SJCRH30 (cell line): ENCODE measurements at places on chromosomes 1 and 21.

GRCh38 chr21:27700974-27701614 is 734.2 kb upstream of the ADAMTS5 start:
- peak; percentile 91 for DNase-seq

GRCh38 chr1:180188091-180188506 is 33.4 kb downstream of the QSOX1 start:
- DNase-seq, result peak; percentile 86

DNA sequence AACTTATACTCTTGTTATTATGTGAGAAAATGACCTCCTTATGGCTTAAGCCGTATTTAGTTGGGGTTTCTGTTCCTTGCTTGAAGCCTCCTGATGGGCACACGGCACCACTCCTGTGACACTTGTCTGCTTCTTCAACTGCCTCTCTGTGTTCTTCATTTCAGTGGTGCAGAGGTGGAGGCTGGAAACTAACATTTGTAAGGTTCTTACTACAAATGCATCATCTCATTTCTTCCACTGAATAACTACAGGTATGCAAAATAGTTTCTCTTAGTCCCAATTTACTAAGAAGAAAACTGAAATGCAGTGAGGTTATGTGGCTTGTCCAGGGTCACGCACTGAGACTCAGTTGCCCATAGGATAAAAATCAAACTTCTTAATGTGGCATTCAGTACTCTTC is 23.6 kb upstream of the ZNF362 start:
- no peak for DNase-seq

DNA sequence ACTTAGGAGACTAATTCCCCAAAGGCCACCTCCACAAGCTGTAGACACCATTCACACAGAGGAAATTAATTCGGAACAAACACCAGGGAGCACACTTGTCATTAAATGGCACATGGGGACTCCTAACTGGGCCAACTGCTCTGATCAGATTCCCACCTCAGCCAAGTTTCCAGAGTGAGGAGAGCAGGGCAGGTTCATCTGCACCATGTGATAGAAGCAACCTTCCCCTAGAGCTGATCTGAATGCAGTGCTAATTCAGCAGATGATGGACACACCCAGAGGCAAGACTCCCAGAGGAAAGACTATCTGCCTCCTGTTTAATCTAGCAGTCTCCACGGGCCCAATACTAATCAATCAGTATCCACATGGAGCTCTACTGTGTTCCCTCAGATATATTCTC is 147.0 kb downstream of the VAV3 start:
- DNase-seq, result no peak

- DNase-seq, result no peak
These were observed 67.6 kb downstream of the ALPL start for GRCh38 chr1:21576798-21577187.

DNA sequence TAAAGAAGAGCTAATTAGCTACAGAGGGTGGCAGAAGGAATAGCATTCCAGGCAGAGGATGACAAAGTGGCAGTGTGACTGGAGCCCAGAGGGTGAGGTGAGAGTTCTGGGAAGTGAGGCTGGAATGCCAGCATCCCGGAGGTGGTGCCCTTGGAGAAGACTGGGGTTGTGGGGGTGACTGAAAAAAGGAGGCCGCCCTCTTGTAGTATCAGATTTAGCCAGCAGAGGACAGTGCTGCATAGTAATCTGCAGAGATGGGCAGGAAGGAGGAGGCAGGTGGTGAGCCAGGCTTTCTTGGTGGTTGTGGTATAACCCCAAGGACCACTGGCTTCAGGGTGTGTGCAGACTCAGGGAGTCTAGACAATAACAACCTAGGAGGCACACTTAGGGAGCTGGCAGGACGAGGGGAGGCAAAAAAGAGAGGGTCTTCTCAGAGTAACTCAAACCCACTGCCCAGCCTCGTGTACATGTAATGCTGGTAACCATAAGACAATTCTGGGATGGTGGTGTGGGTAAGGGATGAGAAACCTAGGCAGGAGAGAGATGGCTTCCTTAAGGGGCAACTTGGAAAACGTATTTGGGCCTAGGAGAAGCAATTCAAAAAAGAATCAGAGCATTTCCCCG is 30.5 kb downstream of the MROH7 start:
- peak; percentile 63 for DNase-seq

- DNase-seq, result no peak
These were observed 100.9 kb upstream of the DPT start for GRCh38 chr1:168829876-168830275.

- peak; percentile 26 for DNase-seq
These were observed 6.4 kb downstream of the PPP2R5A start for GRCh38 chr1:212291505-212292134.

DNA sequence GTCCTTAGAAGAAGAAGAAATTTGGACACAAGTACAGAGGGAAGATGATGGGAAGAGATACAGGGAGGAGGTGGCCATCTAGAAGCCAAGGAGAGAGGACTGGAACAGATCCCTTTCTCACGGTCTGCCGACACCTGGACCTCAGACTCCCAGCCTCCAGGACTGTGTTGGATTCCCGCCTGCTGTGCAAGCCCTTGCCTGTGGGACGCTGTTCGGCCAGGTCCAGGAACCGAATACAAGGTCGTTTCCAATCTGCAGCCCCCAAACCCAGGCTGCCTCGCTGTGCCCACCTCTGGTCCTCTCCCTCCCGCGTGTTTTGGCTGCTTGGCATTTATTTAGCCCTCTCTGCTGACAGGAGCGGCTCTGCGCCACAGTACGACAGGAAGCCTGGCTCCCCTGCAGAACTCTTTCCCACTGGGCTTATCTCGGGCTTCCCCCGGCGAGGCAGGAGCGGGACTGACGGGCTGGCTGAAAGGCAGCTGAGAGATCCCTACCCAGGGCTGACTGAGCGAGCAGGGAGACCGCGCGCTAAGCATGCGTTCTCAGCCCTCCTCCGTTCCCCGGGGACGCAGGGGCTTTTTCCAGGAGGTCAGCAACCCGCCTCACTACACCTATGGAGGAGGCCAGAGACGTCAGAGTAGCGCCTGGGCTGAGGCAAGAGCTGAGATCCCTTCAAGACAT is 238.4 kb downstream of the TNR start:
- DNase-seq, result no peak

DNA sequence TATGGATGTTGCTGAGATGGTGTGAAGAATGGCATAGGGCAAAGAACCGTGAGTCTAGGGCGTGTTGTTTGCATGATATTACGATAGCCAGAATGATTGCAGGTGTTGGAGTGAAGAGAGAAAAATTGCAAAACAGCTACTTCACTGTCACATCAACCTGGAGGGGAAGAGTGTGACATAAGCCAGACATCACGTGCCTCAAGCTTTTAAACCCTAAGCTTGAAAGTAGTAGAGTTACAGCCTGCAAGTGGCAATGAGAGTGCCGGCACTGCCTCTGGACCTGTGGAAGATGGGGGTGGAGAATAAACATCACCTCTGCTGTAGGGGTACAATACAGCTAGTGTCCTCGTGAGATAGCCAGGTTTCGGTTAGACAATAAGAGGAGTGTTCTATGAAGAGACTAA is 11.1 kb downstream of the EEIG2 start:
- no peak for DNase-seq

- no peak for DNase-seq
These were observed 156.2 kb upstream of the C8B start for GRCh38 chr1:57122031-57122430.

DNA sequence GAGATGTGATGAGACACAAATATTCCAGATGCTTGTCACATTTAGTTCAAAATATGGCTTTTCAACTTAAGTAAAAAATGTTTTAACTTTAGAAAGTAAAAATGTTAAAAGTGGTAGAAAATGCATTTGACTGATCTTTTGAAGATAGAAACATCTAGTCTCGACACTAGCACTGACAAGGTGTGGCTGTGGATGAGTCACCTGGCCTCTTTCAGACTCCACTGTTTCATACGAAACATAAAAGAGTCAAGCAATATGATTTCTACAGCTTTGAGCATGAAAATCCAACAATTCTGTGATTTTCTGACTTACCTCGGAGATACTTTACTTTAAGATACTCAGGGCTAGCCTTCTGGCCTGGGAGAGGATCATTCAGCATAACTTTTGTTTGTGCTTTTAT is 47.7 kb downstream of the TTC13 start:
- no peak for DNase-seq

GRCh38 chr1:157399343-157399983 is 152.9 kb downstream of the FCRL5 start:
- no peak for DNase-seq

GRCh38 chr1:161273402-161273801 is 14.9 kb downstream of the PCP4L1 start:
- DNase-seq, result no peak

DNA sequence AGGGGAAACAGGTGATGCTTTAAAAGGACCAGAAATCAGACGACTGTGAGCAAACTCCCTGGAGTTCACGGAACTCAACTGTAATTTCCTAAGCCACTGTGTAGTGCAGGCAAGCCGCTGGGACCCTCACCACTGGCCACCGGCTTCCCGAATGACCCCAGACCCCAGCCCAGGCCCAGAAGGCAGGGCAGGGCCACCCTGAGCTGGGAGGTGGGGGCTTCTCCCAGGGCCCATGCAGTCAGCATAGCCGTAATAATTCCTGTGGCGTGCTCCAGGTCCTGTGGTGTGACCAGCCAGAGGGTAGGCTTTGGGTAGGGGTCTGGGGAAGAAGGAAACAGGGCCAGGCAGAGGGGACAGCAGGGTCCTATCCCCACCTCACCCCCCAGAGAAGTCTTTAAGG is 3.5 kb upstream of the ARF1 start:
- no peak for DNase-seq
